H1 (cell line): ENCODE measurements at places on chromosomes 5 and 9.

DNA sequence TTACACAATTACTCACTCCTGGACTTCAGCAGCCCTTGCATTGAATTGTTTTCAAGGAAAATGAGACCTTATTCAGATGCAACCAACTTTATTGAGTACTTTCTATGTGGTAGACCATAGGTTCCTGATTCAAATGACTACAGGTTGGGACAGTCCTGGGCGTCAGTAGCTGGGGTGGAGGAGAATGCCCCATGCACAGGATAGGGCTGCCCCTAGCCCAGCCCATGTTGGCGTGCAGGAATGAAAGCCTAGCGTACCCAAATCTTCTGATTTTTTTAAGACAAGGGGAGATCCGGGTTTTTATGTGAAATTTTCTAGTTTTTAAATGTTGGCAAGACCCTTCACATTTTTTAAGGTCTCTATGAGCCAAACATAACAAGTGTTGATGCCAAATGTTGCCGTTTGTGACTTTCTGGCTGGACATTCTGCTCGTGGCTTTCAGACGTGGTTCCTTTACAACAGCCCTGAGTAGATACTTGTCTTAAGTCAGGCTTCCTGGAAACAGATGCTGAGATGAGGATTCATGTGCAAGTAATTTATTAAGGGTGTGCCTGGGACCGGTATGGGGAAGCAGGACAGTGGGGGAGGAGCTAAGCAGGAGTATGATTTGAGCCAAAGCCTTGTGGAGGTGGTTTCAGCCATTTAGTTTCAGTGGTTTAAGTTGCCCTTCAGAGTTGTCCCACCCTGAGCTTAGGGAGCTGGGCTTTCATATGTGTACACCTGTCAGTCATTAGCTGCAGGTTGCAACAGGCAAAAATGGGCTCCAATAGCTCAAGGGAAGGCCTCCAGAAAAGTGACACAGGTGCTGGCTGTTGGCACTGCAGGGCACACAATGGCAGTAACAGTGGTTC lies 154.1 kb downstream of the NTRK2 start:
- no peak for DNase-seq
- no peaks in the 10 kb centered on the region for H3K27me3 ChIP-seq
- peaks cover 4% of the 10 kb centered on the region for H3K4me1 ChIP-seq
- H3K36me3 ChIP-seq: no peaks in the 10 kb centered on the region
- no peak overlapping the region for H3K27ac ChIP-seq
- H3K4me3 ChIP-seq: no peak overlapping the region

DNA sequence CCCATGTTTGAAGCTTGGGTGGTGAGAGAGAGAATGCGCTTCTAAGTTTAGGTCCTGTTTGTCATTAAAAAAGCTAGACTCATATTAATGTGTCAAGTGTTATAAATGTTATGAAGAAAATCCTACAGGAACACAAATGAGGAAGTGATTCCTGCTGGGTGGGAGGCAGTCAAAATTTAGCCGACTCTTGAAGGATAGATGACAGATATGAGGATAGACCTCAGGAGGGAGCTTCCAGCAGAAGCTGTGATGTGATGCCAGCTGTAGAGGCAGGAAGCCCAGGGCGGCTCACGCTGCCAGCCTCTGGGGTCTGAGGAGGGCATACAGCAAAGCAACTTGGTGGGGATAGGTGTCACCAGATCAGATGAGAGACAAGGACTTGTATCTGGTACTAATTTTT lies 74.7 kb upstream of the ADAMTS16 start:
- no peak overlapping the region for H3K27ac ChIP-seq
- no peaks in the 10 kb centered on the region for H3K27me3 ChIP-seq
- H3K4me1 ChIP-seq: no peaks in the 10 kb centered on the region

GRCh38 chr9:101628173-101628572 lies 33.4 kb upstream of the PPP3R2 start:
- H3K36me3 ChIP-seq: no peaks in the 10 kb centered on the region
- no peak for DNase-seq
- H3K4me1 ChIP-seq: no peaks in the 10 kb centered on the region
- H3K27me3 ChIP-seq: no peaks in the 10 kb centered on the region

DNA sequence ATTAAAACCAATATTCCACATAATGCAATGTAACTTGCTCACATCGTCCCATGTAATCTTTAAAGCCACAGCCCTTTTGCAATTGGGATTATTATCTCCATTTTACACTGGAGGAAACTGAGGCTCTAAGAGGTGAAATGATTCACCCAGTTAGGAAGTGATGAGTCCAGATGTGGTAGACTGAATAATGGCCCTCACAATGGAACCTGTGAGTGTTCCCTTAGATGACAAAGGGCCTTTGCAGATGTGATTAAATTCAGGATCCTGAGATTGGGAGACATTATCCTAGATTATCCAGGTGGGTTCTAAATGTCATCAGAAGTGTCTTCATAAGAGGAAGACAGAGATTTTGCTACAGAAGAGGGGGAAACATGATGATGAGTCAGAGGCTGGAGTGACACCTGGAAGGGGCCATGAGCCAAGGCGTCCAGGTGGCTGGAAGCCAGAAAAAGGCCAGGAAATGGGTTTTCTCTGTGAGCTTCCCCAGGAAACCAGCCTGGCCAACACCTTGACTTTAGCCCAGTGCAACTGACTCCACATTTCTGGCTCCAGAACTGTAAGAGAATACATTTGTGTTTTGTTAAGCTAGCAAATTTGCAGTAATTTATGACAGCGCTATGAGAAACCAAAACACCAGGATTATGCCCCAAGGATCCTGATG lies 139.1 kb downstream of the KCNIP1 start:
- H3K27ac ChIP-seq: no peak overlapping the region
- no peak for DNase-seq
- H3K36me3 ChIP-seq: no peaks in the 10 kb centered on the region
- H3K27me3 ChIP-seq: no peaks in the 10 kb centered on the region
- 0 out of 2 replicates have a peak, but pooled peaks cover 4% of the 10 kb centered on the region for H3K4me1 ChIP-seq
- H3K4me3 ChIP-seq: no peak overlapping the region

GRCh38 chr5:33487236-33487635 lies 46.5 kb downstream of the TARS1 start:
- no peak overlapping the region for H3K27ac ChIP-seq
- no peaks in the 10 kb centered on the region for H3K27me3 ChIP-seq
- DNase-seq: no peak
- no peak overlapping the region for H3K4me3 ChIP-seq

- H3K36me3 ChIP-seq: no peaks in the 10 kb centered on the region
- no peak overlapping the region for H3K4me3 ChIP-seq
- no peak for DNase-seq
- no peaks in the 10 kb centered on the region for H3K27me3 ChIP-seq
These were observed 117.4 kb upstream of the ELL2 start for GRCh38 chr5:96079075-96079474.

GRCh38 chr9:20363233-20363632 lies 259.1 kb downstream of the MLLT3 start:
- no peak for DNase-seq
- H3K36me3 ChIP-seq: no peaks in the 10 kb centered on the region

- no peaks in the 10 kb centered on the region for H3K36me3 ChIP-seq
- no peak overlapping the region for H3K4me3 ChIP-seq
- DNase-seq: no peak
- no peaks in the 10 kb centered on the region for H3K27me3 ChIP-seq
These were observed 42.8 kb downstream of the VLDLR start for GRCh38 chr9:2664174-2665065.

GRCh38 chr5:84869675-84870074 lies 485.0 kb upstream of the EDIL3 start:
- no peaks in the 10 kb centered on the region for H3K36me3 ChIP-seq
- no peak overlapping the region for H3K27ac ChIP-seq
- peaks cover 3% of the 10 kb centered on the region; the same call in 1 of the 2 replicates for H3K4me1 ChIP-seq
- H3K27me3 ChIP-seq: no peaks in the 10 kb centered on the region
